ENCODE measurements at places on chromosomes 12 and 14. TPM values are rescaled to one million over a fixed set of nuclear protein-coding genes. Genes with fewer than 3 reads are reported as not detected.

GRCh38 chr12:30845676-30846075 is 80.9 kb upstream of the TSPAN11 start:
- H3K27me3 ChIP-seq, result no peaks in the 10 kb centered on the region
- H3K36me3 ChIP-seq, result no peaks in the 10 kb centered on the region
- H3K4me1 ChIP-seq, result no peaks in the 10 kb centered on the region
- DNase-seq, result no peak
- H3K27ac ChIP-seq, result no peak overlapping the region
- no peak overlapping the region for H3K4me3 ChIP-seq

DNA sequence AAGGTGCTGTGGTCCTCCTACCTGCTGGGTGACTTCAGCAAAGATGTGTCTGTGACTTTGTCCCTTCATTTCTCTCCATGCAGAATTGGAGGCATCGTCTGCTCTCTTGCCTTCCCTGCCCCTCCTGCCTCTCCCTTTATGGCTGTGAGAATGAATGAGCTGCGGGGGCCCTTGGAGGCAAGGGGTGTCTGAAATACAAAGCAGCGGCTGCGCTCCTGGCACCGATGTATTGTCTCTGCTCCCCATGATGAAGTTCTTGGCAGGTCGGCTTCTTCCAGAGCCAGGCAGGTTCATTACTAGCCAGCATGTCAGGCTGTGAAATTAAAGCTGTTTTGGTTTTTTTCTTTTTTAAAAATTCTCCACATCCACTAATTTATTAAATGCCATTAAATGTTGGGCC is 194.5 kb downstream of the TSPAN9 start:
- peak overlapping the region; percentile 70 for H3K27ac ChIP-seq
- H3K36me3 ChIP-seq, result peaks cover 4% of the 10 kb centered on the region
- no peaks in the 10 kb centered on the region for H3K27me3 ChIP-seq

GRCh38 chr12:10341892-10342509 is 34.3 kb downstream of the KLRD1 start:
- DNase-seq, result no peak
- H3K36me3 ChIP-seq, result no peaks in the 10 kb centered on the region
- no peak overlapping the region for H3K27ac ChIP-seq
- no peak overlapping the region for H3K4me3 ChIP-seq
- no peaks in the 10 kb centered on the region for H3K27me3 ChIP-seq
- no peaks in the 10 kb centered on the region for H3K4me1 ChIP-seq

GRCh38 chr14:32023540-32023939 is 53.6 kb upstream of the ARHGAP5 start:
- no peak for DNase-seq
- H3K27ac ChIP-seq, result no peak overlapping the region
- no peaks in the 10 kb centered on the region for H3K36me3 ChIP-seq
- peaks cover 15% of the 10 kb centered on the region for H3K4me1 ChIP-seq
- no peaks in the 10 kb centered on the region for H3K27me3 ChIP-seq

DNA sequence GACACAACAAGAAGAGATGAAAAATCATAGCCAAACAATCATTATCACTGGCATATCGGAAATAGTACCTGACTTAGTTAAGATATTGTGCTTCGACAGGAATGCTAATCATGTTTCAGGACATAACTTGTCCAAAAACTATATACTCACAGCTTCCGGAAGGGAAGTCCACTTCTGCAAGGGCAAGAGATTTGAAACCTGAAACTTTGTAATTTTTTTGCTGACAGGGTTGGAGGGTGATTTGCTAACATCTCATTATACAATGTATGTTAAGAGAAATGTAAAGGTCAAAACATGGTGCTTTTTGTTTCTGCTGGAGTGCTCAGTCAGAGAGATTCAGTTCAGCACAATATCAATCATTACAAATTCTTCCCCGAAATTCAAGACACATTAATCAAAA is 200.3 kb downstream of the CNTN1 start:
- H3K27me3 ChIP-seq, result no peaks in the 10 kb centered on the region
- no peak for DNase-seq
- no peak overlapping the region for H3K27ac ChIP-seq
- H3K36me3 ChIP-seq, result no peaks in the 10 kb centered on the region
- H3K4me1 ChIP-seq, result no peaks in the 10 kb centered on the region

- no peak for DNase-seq
- no peak overlapping the region for H3K27ac ChIP-seq
- H3K36me3 ChIP-seq, result peaks cover 71% of the 10 kb centered on the region
- no peaks in the 10 kb centered on the region for H3K4me1 ChIP-seq
Measured at GRCh38 chr14:99899578-99900178, 106.5 kb downstream of the EML1 start.

DNA sequence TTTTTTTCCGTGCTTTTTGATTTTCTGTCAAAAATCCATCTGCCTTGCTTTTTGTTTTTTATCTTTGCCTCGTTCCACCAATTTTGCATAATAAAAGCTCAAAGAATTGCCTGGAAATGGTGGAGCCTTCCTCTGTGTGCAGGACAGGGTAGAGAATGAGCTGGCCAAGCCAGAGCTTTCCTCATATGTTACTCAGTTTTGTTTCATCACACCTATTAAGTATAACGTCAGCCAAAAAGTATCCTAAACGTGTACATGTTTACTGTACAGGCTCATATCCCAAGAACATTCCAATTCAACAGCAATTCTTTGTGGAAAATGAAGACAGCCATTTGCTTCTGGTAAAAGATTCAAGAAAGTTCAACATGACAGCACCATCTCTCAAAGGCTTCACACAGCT is 191.2 kb upstream of the LMNTD1 start:
- no peak for DNase-seq
- H3K36me3 ChIP-seq, result no peaks in the 10 kb centered on the region
- H3K27ac ChIP-seq, result no peak overlapping the region
- no peaks in the 10 kb centered on the region for H3K4me1 ChIP-seq
- H3K27me3 ChIP-seq, result no peaks in the 10 kb centered on the region

Gene SELPLG
- polyA plus RNA-seq, result 1.0 TPM

- H3K4me3 ChIP-seq, result no peak overlapping the region
- H3K36me3 ChIP-seq, result no peaks in the 10 kb centered on the region
- no peaks in the 10 kb centered on the region for H3K4me1 ChIP-seq
- no peak for DNase-seq
Measured at GRCh38 chr14:47619392-47619791, 56.0 kb downstream of the MDGA2 start.

Gene SLC5A8
- polyA plus RNA-seq, result not detected

GRCh38 chr12:57008178-57008577 is 1.8 kb upstream of the ZBTB39 start:
- DNase-seq, result no peak
- H3K4me3 ChIP-seq, result no peak overlapping the region
- no peaks in the 10 kb centered on the region for H3K27me3 ChIP-seq
- no peaks in the 10 kb centered on the region for H3K4me1 ChIP-seq
- peaks cover 17% of the 10 kb centered on the region for H3K36me3 ChIP-seq

GRCh38 chr12:56999456-56999855 is 6.9 kb downstream of the ZBTB39 start:
- no peaks in the 10 kb centered on the region for H3K27me3 ChIP-seq
- DNase-seq, result no peak
- peaks cover 57% of the 10 kb centered on the region for H3K36me3 ChIP-seq

Gene GPR135
- polyA plus RNA-seq, result 0.84 TPM

Gene ATF7
- polyA plus RNA-seq, result 21.3 TPM

Gene CMA1
- polyA plus RNA-seq, result not detected

Data from heart left ventricle (tissue), 16 donors.